ENCODE measurements at places on chromosomes 7 and 10.
A peak's percentile ranks its signal among the peaks of the same experiment; 100 is the strongest.

DNA sequence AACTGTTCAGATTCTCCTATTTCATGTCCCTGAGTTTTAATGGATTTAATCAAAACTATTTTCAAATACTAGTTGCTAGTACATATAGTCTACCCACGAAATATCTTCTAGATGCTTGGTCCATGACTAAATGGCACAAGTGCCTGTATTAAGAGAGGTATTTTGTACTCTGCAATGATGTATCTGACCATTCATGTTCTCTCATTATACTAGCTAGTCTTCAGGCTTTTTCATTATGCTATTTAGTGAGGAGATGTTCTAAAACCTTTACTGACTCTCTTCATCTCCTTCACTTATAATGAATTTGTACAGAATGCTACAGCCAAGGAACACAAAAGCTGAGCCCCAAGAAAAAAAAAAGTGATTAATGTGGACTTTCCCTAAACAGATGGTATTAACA is 222.5 kb downstream of the AHR start:
- DNase-seq, result no peak

DNA sequence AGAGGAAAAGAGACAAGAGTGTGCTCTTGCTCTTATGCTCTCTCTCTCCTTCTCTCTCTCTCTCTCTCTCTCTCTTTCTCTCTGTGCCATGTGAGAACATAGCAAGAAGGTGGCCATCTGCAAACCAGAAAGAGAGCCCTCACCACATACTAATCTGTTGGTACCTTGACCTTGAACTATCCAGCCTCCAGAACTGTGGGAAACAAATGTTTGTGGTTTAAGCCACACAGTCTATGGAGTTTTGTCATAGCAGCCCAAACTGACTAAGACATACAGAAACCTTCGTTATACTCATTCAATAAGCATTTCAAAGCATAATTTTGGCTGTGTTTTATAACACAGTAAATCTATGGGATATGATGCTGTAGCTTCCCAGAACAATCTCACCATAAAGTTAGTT is 56.4 kb upstream of the PLPP4 start:
- DNase-seq, result no peak

- no peak for DNase-seq
Observed at GRCh38 chr7:3162289-3162688, 118.6 kb upstream of the CARD11 start.

GRCh38 chr7:48298779-48299178 is 127.5 kb downstream of the ABCA13 start:
- no peak for DNase-seq

DNA sequence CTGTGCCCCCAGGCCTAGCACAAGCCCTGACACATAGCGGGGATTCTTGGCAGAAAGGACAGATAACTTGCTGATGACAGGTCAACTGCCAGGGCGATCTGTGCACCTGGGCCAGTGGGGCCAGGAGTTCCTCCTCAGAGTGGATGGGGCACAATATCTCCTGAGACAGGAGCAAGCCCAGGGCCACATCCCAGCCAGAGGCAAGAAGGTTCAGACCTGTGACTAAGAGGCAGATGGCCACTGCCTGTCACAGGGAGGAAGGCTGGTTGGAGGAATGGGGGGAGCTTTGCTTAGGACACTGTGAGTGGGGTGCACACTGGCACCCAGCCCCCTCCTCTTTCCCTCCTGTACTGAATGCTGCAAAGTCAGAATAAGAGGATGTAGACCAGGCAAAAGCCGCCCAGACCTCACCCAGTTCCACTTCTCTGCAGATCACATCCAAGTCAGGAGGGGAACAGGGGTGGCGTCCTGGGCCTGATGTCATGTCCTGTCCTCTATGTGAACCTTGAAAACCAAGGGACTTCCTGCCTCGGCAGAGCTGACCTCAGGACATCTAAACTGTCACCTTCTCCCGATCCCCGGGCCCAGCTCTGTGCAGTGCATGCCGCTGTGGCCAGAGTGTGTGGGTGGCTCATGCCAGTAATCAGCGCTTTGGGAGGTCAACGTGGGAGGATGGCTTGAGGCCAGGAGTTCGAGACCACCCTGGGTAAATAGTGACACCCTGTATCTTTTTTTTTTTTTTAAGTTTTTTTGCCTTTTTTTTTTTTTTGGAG is 1.3 kb downstream of the GUSB start:
- DNase-seq, result no peak

DNA sequence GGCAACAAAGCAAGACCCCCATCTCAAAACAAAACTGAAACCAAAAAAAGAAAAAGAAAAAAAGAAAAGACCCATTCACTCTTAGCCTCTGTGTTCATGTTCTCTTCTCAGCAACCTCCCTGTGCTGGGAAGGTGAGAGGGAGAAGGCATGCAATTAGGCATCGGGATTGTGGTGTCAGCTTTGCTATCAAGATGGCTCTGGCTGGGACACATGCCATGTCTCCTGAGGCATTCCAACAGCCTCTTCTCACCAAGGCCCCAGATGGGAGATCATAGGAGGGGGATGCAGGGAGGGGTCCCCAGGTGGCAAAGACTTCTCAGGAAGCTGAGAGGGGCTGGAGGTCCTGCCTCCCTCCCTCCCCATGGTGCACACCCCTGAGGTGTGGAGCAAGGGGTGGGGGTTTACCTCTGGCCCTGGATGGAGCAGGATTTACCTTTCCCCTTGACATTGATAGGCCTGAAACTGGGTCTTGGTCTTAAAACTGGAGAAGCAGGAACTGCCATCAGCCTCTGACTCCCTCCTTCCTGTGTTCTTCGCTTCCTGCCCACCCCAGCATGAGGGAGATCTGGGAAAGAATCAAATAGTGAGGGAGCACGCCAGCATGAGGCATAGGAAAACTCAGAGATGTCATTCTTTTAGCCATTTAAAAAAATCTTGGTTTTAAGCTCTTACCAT is 96.2 kb upstream of the DUSP5 start:
- DNase-seq, result no peak

- no peak for DNase-seq
Observed at GRCh38 chr7:12552876-12553275, 17.6 kb upstream of the SCIN start.

DNA sequence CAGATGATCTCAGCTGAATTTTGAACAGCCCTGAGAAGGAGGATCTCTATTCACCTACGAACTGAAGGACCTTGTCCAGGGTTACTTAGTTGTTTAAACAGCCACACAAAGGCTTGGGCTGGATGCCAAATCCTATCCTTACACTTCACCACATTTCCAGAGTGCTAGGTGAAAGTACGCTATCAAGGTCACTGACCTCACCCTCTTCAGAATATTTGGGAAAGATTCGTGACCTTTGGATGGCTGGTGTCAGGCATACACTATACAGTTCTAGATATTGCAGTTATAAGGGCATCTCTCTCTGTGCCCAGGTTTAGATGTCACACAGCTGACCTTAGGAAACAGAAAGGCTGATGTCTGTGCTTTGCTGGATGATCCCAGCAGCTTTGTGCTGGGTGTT is 61.2 kb upstream of the ABLIM1 start:
- peak; percentile 9 for DNase-seq

DNA sequence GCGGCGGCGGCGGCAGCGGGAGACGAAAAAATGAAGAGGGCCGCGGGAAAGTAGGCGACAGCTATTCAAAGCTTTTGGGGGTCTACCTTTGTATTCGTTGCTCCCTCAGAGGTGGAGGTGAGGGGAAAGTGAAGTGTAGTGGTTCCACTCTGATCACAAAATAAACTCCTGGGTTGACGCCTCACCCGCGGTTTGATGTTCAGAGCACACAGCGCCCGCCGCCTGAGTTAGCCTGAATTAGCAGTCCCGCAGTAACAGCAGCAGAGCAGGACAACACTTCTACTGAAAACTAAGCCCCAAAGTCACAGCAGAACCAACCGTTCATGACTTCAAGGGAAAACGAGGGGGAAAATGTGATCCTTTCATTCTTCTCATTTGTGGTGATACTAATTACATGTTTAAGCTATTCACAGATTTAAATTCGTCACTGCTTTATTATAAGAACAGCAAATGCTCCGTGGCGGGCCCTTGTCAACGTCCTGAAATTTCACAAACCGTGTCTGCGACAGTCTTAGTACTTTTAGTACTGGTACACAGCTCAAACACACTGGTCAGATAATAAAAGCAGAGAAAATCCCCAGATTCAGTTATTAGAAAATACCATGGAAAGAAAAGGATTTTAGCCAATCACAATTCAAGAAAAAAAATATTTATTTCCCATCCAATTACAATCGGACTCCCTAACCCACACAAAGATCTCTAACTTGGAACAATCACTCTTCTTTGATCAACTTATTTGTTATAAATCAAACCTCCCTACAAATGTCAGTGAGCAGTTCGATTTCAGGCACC is 563 bp upstream of the JMJD1C start:
- DNase-seq, result peak; percentile 6

DNA sequence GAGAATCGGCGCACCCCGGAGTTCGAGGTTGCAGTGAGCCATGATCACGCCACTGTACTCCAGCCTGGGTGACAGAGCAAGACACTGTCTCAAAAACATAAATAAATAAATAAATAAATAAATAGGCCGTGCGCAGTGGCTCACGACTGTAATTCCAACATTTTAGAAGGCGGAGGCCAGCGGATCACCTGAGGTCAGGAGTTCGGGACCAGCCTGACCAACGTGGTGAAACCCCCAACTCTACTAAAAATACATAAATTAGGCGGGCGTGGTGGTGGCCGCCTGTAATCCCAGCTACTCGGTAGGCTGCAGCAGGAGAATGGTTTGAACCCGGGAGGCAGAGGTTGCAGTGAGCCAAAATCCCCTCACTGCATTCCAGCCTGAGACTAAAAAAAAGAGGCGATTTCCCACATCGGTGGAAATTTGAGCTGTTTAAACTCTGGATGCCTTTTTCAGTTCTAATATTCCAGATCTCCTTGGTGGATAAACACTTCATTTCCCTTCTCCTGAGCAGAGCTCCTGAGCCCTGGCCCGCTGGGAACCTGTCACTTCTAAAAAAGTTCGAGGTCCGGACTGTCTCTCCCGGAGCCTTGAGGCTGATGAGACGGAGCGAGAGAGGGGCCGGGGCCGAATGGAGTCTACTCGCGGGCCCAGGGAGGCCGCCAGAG is 2.0 kb upstream of the NFKB2 start:
- DNase-seq, result no peak

DNA sequence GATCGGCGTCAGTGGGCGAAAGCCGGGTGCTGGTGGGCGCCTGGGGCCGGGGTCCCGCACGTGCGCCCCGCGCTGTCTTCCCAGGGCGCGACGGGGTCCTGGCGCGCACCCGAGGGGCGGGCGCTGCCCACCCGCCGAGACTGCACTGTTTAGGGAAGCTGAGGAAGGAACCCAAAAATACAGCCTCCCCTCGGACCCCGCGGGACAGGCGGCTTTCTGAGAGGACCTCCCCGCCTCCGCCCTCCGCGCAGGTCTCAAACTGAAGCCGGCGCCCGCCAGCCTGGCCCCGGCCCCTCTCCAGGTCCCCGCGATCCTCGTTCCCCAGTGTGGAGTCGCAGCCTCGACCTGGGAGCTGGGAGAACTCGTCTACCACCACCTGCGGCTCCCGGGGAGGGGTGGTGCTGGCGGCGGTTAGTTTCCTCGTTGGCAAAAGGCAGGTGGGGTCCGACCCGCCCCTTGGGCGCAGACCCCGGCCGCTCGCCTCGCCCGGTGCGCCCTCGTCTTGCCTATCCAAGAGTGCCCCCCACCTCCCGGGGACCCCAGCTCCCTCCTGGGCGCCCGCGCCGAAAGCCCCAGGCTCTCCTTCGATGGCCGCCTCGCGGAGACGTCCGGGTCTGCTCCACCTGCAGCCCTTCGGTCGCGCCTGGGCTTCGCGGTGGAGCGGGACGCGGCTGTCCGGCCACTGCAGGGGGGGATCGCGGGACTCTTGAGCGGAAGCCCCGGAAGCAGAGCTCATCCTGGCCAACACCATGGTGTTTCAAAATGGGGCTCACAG is 1.1 kb downstream of the EGFR start:
- DNase-seq, result no peak

DNA sequence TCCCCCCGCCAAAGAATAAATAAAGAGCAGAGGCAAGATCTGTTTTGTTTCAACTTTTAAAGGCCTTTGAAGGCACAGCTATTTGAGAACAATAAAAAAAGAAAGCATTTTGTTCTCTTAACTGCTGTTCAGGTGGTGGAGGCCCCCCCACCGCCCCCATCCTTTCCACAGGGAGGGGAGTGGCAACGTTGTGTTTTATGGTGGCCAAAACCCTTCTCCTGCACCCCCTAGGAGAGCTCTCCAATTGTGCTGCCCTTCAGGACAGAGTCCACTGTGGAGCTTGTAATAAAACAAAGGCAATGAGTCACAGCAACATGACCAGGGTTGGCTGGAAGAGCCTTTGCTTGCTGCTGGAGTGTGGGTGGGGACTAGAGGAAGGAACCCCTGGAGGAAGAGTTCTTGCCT is 987.9 kb downstream of the KCNMA1 start:
- no peak for DNase-seq

- DNase-seq, result peak; percentile 45
Observed at GRCh38 chr7:74083928-74084721, 521 bp downstream of the LIMK1 start.

DNA sequence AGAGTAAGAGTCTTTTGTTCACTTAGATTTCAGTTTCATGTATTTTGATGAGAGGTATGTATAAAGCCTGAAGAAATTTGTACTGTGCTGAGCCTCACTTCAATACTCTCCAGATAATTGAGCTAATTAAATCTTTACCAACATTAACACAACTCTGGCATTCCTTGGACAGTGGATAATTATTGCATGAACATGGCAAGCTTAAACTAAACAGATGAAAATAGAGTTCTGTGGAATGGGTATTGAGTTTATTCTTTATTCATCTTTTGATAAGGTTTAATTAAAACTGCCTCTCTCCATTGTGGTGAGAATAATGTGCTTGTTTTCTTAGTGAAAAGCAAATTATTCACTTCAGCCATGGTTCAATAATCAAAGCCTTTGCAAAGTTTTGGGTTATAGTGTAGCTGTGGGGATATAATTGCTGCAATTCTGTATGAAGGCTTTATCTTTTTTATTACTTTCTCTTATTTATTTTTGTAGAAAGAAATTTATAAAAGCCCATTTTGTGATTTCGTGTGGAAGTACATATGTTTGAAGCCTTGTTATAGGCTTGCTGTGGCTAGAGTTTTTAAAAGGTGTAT is 126.4 kb upstream of the FZD1 start:
- no peak for DNase-seq

GRCh38 chr7:55206235-55207029 is 158.7 kb upstream of the LANCL2 start:
- no peak for DNase-seq

DNA sequence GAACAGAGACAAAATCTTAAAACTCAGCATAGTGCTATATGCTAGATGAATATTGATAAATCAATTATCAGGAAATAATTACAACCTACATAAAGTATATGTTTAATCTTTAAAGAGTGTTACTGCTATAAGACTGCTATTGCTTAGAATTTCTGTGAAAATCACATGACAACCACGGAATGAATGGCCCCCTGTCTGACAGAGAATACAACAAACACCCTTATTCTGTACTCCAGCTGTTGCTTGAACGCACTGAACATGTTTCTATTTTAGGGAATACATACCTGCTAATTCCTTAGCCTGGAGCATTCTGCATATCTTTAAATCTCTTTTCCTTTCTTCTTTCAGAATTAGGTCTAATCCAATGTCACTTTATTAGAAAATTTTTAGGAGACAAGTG is 452.4 kb upstream of the PHF14 start:
- no peak for DNase-seq

GRCh38 chr7:104972500-104972899 is 41.5 kb upstream of the KMT2E start:
- DNase-seq, result no peak

Data from NCI-H187 (cell line).